Lower leg skin (tissue), 4 donors: ENCODE measurements at places on chromosomes 7 and 10. TPM values are rescaled to one million over a fixed set of nuclear protein-coding genes. Genes with fewer than 3 reads are reported as not detected.
A peak's percentile ranks its signal among the peaks of the same experiment; 100 is the strongest.

GRCh38 chr7:154699417-154699816 is 303.5 kb downstream of the PAXIP1 start:
- no peak for DNase-seq

DNA sequence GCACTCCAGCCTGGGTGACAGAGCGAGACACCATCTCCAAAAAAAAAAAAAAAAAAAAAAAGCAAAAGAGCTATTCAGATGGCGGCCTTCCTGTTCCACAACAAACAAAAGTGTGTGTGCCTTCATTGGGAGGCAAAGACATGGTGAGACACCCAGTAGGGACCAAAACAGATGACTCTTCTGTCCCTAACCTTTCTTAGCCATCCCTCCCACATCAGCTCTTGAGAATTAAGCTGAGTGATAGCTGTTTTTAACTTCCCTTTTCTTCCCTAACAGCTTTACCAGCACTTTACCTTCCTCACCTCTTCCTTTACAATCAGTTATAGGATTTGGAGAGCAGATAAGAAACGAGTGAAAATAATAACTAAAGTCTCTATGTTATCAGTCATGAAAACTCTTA is 48.2 kb downstream of the ARMH3 start:
- no peak for DNase-seq

- DNase-seq, result no peak
Observed at GRCh38 chr10:93299195-93299594, 182.9 kb downstream of the MYOF start.

Gene PLAC9
- 17.4 TPM for total RNA-seq

Gene HIBADH
- 19.6 TPM for total RNA-seq

Gene PRKAR1B
- 16.1 TPM for total RNA-seq

DNA sequence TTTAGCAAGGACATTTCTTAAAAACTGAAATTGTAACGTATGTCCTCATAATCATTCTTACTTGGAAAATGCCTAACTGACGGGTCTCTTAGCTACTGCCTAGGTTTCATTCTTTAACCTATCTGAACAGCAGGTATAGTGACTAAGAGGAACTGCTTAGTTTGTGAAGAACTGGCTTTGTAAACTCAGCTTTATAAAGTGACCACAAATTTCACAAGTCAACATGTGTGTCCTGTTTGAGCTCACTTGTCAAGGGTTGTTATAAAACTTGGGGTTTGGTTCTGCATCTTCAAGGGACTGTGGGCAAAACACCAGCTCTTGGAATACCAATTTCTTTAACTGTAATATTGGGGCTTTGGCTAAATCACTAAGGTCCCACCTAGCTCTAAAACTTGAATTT is 32.2 kb downstream of the MRPS33 start:
- no peak for DNase-seq

Gene OR2A5
- total RNA-seq, result not detected

GRCh38 chr7:159095979-159096411 is 48.7 kb downstream of the VIPR2 start:
- peak; percentile 74 for DNase-seq

Gene TMEM72
- total RNA-seq, result not detected

GRCh38 chr7:1914321-1914720 is 244.2 kb downstream of the ELFN1 start:
- DNase-seq, result no peak

GRCh38 chr7:2567679-2568278 is 9.0 kb downstream of the IQCE start:
- DNase-seq, result no peak
